ENCODE measurements at places on chromosomes 6 and 20. TPM values are rescaled to one million over a fixed set of nuclear protein-coding genes. Genes with fewer than 3 reads are reported as not detected.

GRCh38 chr20:13644010-13644409 lies 5.3 kb upstream of the TASP1 start:
- DNase-seq: peak; percentile 6

Gene SLC22A1
- total RNA-seq: not detected

Gene TRIM38
- total RNA-seq: 7.0 TPM

DNA sequence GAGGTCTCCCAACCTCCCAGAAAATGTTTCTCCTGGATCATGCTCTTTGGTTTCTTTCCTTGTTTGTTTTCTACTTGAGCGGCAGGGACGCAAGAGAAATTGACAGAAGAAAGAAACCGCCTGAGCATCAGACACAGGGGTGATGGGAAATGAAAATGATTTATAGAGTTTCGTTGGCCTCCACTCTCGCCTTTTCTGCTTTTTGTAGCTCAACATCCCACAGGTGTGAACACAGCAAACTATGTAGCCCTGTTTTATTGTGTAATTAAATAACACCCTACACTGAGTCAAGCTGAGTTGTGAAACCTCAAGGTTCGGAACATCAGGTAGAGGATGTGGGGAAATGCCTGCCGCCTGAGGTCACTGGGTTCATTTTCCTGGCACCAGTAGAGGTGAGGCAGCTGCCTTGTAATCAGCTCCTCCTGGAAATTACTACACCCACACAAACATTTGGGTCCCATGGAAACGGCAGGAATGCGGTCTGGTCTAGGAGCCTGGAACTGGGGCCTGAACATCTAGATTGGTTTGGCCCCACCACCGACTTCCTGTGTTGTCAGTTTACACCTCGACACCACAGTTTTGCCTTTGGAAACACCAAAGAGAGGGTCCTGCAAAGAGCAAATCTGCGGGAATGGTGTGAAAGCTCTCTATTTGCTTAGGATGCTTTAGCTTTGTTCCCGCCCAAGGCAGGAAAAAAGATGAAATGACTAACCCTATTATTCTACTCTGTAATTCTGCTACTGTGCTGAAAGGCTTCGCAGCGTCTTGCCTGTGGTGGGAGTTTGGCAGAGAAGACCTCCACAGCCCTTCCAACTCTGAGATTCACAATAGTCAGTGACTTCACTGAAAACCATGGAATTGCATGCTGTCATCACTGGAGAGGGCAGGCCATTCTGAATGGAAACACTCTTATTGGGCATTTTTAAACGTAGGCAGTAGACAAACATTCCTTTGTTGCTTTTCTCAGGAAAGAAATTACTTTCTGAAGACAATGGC lies 53.0 kb downstream of the ADAT2 start:
- DNase-seq: no peak

- DNase-seq: no peak
These were observed 98.4 kb downstream of the ALDH8A1 start for GRCh38 chr6:134851548-134851947.

Gene ULBP2
- 12.2 TPM for total RNA-seq

DNA sequence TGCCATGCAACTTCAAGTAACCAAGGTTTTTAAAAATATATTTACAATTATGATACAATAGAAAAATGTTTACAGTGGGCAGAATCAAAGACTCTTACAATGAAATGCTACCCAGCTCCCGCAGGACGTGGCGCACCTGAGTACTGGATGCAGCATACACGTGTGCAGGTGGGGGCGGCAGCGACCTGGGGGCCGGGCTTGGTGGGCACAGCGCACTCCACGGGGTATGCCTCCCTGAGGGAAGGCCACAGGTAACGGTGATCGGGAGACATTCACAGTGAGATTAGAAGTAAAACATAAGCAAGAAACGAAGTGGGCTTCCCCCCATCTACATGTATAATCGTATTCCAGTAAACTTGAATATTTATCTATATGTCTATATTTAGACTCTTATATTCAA lies 54.2 kb downstream of the WDR27 start:
- peak; percentile 33 for DNase-seq

Gene SEL1L2
- total RNA-seq: not detected

DNA sequence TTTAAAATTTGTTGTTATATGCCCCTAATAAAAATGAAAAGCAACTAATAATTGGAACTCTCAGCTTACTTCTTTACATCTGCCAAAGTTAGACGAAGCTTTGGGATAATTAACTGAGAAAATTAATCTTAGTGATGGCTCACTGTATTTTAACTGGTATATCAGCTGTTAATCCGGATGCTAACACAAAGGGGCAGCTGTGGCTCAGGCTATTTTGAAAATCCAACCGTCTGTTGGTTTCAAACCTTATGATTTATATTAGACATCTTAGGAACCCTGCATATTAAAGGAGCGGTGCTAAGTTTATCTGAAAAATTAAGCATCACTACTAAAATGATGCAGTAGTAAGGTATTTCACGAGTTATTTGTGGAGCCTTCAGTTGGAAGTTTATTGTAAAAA lies 96.6 kb downstream of the AKAP7 start:
- no peak for DNase-seq

- DNase-seq: no peak
These were observed 13.4 kb upstream of the NANP start for GRCh38 chr20:25637247-25637646.

- DNase-seq: no peak
These were observed 113.7 kb upstream of the BCLAF1 start for GRCh38 chr6:136403110-136403980.

- no peak for DNase-seq
These were observed 2.3 kb upstream of the EPB41L1 start for GRCh38 chr20:36152261-36152660.

Gene CD93
- not detected for total RNA-seq

GRCh38 chr6:152154559-152155356 lies 347.3 kb downstream of the ESR1 start:
- no peak for DNase-seq

DNA sequence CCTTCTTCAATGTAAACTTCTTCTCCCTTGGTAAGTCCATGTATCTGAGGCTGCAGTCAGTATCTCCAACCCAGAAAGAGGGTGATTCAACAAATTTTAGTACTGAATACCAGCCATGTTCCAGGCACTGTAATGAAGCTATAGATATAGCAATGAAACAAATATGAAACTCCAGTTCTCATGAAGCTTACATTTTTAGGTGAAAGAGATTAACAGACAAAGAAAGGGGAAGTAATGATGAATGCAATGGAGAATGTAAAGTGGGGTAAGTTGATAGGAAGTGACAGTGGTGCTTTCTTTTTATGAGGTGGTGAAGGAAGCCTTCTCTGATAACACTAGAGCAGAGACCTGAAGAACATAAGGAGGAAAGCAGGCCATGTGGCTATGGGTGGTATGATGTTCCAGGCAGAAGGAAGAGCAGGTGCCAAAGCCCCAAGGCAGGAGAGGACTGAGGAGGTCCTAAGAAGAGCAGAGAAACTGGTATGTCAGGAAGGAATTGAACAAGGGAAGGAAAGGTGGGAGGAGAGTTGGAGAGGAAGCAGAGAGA lies 143.6 kb downstream of the TFAP2B start:
- DNase-seq: no peak

DNA sequence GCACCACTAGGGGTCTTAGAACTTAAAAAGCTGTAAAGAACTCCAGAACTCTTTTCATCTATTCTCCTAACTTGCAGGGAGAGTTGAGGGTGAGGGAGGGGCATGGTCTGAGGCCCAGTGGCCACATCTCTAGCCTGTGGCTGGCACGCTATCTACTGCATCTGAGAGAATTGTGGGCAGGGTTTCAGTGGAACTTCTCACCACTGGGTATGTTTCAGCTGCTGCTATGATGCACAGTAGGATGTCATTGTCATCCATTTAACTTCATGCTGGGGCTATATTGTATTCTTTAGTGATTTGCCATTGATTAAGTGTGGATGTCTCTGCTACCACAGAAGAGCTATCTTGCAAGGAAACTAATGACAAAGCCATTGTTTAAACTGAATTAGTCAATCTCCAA lies 4.5 kb downstream of the TMEM14A start:
- DNase-seq: no peak

DNA sequence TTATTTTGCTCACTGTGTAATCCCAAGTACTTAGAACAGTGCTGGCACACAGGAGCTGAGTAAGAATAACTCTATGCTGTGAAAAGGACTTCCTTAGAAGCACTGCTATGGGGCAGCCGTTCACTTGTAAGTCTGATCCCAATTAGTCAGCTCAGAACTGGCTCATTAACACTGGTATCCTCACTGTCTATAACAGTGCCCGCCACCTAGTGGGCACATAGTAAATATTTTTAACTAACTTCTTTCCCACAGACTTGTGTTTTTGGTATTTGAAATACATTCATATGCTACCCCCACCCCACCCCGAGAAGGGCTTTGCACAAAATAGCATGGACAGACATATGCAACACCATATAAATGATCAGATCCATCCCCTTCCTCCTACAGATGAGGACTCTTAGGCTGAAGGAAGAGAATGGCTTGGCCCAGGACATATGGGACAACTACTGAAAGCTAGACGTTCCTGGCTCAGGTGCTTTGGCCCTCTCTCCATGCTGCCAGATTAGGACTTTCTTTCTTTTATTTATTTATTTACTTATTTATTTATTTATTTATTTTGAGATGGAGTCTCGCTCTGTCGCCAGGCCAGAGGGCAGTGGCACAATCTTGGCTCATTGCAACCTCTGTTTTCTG lies 47.1 kb downstream of the DST start:
- peak; percentile 25 for DNase-seq

DNA sequence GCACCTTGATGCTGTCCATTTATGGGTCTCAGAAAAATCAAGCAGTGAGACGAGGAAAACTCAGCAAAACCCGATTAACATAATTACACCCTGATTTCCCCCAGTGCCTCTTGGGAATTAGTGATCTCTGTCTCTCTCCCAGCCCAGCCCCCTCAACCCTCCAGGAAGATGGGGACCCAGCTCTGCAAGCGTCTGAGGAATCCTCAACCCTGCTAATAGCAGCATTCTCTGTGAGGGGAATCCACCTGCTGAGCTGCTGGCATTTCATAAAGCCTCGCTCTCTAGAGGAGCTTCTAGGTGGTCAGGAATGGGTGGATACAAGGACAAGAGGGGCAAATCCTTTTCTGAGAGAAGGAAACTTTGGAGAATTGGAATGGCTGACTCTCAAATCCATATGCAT lies 13.9 kb downstream of the NR2E1 start:
- no peak for DNase-seq

DNA sequence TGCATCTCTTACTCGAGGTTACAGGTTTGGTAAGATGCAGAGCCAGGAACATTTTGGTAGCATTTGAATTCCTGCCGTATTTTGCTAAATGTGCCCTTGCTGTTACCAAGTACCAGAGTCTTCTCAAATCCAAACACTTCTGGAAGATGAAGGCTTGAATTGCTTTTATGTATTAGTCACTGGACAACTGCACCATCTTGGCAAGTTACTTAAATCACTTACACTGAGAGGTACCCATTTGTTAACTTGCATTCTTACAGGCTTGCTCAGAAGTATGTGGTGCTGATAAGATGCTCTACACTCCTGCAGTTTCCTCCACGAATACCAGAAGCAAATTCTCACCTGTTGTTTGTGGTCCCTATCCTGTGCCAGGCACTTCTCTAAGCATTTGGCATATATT lies 12.7 kb downstream of the IL22RA2 start:
- no peak for DNase-seq

DNA sequence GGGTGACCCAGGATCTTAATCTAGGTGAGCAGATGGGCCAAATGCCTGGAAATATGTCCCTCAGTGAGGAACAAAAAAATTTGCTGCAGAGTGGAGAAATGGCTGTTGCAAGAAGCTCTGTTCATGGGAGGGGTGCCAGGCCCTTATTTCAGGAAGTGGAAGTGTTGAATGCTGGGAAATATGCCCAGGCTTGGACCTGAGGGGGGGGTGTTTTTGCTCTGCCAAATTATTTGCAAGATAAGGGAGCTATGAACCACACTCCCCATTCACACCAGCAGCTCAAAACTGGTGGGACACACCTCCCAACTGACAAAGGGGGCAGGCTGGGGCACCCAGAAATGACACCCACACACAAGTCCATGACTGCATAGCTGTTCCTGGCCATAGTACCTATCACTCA lies 8.7 kb downstream of the CST4 start:
- no peak for DNase-seq

Gene SLC2A10
- total RNA-seq: 19.2 TPM

DNA sequence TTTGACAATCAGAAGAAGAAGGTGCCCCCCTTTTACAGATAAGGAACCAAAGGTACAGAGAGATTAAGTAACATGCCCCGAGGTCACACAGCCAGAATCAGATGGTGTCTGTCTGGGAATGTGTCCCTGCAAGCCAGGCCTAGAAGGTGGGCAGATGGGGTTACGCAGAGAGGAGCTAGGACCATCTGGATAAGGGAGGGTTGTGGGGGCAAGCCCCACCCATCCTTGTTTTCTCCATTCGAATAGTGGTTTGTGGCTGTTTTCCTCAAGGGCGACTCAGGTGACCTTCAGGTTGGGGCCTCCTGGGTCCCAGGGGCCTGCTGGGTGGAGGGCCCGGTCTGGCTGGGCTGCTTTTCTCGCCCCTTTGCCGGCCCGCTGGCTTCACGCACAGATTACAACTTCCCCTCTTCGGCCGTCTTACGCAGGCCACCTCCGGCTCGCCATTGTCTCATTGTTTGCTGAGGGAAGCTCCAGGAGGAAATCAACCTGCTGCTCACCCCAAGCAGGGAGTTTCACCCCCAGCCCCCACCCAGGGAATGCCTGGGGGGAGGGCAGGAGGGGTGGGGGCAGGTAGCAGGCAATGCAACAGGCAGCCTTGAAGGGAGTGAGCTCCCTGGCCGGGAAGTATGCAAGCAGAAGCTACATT lies 30.8 kb upstream of the CSNK2A1 start:
- DNase-seq: no peak

Gene TMEM217
- 0.31 TPM for total RNA-seq

Gene CD24
- 299 TPM for total RNA-seq

- DNase-seq: no peak
These were observed 22.5 kb upstream of the SRPK1 start for GRCh38 chr6:35943390-35943789.

GRCh38 chr6:138088326-138088762 lies 18.9 kb downstream of the PERP start:
- peak; percentile 84 for DNase-seq

- no peak for DNase-seq
These were observed 603.6 kb downstream of the COL12A1 start for GRCh38 chr6:74602206-74602605.

Gene CCN5
- total RNA-seq: not detected

- DNase-seq: no peak
These were observed 13.0 kb downstream of the GMDS start for GRCh38 chr6:2232445-2232844.

GRCh38 chr6:13908955-13909381 lies 15.8 kb upstream of the RNF182 start:
- DNase-seq: peak; percentile 53
